Right atrium auricular region (tissue), 2 donors: ENCODE measurements at places on chromosomes 16 and 17.
A peak's percentile ranks its signal among the peaks of the same experiment; 100 is the strongest.

DNA sequence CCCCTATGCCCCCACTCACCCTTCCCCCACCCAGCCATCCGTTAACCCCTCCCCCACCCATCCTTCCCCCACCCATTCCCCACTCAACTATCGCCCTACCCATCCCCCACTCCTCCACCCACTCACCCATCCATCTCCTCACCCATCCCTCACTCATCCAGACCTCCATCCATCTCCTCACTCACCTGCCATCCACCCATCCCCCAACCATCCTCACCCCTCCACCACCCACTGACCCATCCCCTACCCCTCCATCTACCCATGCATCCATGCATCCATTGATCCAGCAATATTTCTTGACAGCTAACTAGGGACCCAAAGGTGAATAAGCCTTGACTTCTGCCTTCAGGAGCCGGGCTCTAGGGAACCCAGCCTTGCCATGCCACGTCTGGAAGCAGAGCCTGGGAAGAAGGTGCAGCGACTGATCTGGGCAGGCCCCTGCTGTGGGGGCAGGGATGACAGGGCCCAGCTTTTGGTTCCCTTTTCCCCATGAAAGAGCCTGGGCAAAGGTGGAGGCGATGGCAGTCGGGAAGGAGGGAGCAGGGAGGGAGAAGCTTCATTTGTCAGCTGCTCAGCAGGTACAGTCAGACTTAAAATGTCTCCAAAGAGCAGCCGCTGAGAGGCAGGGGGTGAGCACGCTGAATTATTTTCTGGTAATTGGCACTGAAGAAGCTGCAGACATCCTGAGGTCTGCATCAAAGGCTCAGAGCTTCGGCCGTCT, 23.1 kb upstream of the DOC2B start:
- DNase-seq = no peak

- DNase-seq = peak; percentile 65
Observed at GRCh38 chr17:59423137-59423724, 91.8 kb downstream of the YPEL2 start.

- no peak for DNase-seq
Observed at GRCh38 chr17:2899906-2900305, 103.7 kb downstream of the RAP1GAP2 start.

DNA sequence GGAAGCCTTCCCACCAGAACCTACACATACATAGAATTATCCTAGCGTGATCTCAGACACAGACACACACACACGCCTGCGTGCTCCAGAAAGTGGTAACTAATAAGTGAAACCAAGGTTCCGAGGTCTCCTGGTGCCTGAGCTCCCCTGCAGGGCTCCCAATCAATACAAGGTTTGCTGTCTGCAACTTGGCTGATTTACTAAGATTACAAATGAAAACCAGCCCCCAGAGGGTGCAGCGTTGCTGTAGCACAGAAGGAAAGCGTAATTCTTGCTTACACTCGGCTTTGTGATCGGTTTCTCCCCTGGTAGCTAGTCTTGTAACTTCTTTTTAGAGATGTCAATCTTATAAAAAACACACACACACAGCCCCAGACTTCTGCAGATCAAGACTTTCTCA, 334.1 kb upstream of the XYLT1 start:
- DNase-seq = no peak

DNA sequence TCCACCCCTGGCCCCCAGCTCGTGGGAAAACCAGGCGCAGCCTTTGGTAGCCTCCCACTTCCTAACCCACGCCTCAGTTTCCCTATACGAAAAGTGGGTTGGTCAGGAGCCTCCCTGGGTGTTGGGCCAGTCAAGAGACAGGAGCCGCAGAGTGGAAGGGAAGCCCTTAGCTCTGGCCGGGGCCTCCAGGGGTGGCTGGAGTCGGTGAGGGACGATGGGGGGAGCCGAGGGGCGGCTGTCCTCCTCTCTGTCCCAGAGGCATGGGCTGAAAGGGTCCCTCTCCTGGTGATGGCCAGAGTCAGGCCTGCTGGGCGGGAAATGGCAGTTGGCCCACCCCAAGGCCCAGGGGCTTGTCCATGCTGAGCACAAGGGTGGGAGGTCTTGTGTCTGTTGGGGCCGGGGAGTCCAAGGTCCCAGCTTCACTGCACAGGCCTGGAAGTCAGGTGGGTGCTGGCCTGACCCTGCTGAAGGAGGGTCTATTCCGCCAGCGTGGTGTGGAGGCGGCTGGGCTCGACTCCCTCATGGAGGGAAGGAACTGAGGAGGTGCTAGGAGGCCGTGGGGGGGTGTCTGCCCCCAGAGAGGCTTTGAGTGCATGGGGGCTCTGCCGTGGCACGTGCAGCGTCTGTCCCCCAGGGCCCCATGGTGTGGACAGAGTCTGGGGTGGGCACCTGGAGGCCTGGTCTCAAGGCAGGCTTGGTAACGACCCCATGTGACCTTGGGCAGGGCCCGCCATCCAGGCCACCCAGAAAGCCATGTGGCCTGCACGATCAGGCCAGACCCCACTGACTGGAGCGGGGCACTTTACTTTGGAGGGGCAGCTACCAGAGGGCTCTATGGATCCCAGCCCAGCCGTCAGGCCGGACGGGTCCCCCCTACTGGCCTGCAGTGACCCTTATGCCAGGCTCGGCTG, 1.1 kb downstream of the SLC16A3 start:
- DNase-seq = no peak
